Activated CD8-positive, alpha-beta memory T cell treated with anti-CD3 and anti-CD28 coated beads for 1 hour (primary cell): ENCODE measurements at places on chromosomes 7 and 10.
A peak's percentile ranks its signal among the peaks of the same experiment; 100 is the strongest.

DNA sequence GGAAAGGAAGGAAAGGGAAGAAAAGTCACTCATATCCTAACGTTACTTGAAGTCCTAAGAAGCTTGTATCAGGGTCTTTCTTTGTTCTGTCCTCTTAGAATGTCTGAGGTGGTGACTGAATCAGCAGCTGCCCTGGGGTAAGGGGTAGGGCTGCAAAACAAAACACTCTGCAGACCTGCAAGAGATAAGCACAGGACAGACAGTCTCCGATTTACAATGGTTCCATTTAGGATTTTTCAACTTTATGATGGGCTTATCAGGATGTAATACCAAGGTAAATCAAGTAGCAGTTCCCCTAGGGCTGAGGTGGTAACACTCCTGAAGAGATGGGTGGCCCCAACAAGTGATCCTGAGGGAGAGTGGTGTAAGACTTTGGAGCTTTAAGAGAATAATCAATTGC lies 16.5 kb downstream of the KDM7A start:
- no peak for DNase-seq

DNA sequence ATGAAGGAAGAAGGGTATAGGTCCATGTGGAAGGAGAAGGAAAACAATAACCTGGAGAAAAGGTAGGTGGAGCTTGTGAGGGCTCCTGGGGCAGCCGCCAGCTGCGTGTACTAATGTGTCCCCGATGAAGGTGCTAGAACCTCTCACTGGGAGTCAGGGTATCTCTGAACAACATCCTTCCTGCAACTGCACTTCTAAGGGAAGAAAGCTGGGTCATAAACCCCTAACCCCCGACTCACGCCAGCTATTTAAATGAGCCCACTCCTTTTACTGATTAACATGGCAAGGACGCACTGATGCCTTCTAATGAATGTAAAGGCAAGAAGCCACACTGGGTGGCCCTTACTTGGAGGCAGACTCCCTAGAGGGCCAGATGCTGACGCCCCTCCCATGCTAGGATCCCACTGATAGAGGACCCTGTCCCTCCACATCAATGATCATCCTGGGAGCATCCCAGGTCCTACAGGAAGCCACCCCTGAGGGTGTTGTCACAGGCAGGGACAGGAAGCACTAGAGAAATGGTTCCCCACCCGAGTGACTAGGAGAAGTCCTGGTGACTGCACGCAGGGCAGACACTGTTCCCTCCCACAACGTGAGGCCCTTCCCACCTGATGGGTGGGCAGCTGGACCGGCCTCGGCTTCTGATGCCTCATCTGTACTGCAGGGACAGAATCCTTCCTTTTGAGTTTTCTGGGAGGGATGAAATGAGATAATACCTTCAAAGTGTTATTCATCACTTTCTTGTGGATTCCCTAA lies 20.4 kb downstream of the JCAD start:
- no peak for DNase-seq

DNA sequence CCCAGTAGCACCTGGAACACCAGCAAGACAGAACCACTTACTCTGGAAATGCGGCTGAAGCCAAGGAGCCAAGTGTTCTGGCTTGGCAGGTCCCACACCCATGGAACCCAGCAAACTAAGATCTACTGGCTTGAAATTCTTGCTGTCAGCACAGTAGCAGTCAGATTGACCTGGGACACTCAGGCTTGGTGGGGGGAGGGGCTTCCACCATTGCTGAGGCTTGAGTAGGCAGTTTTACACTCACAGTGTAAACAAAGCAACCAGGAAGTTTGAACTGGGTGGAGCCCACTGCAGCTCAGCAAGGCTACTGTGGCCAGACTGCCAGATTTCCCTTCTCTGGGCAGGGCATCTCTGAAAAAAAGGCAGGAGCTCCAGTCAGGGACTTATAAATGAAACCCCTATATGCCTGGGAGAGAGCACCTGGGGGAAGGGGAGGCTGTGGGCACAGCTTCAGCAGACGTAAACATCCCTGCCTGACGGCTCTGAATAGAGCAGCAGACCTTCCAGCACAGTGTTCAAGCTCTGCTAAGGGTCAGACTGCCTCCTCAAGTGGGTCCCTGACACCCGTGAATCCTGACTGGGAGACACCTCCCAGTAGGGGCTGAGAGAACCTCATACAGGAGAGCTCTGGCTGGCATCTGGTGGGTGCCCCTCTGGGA lies 121.2 kb downstream of the MTERF1 start:
- no peak for DNase-seq

DNA sequence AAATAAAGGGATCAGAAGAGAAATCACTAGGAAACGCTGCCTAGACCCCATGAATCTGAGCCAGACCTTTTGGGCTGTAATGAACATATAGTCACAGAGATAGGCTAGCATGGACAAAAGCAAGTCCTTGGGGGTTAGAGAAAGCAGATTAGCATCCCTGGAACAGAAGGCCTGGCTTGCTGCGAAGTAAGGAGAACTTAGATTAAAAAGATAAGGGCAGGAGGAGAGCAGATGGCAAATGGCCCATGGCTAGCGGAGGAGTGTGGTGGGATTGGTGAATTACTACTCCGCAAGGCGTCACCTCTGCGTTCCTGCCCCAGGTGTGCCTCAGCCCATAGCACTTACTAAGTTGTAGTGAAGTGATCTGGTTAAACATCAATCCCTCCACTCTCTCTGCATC lies 92.3 kb upstream of the ZNF438 start:
- no peak for DNase-seq

DNA sequence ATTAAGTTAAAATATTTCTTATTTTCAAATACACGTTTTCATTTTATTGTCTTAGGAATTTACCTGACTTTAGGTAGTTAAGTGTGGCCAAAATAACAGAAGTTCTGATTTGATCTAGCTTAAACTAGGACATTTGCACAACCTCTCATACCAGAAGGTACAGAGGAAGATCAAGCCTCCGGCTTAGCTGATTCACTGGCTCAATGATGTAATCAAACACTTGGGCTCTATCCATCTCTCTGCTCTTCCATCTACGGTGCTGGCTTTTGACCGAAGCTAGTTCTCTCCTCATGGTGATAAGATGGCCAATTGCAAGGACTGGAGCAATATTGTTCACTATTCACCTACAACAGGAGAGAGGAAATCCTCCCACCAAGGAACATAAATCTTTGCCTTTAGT lies 12.2 kb upstream of the HYCC1 start:
- DNase-seq = no peak

DNA sequence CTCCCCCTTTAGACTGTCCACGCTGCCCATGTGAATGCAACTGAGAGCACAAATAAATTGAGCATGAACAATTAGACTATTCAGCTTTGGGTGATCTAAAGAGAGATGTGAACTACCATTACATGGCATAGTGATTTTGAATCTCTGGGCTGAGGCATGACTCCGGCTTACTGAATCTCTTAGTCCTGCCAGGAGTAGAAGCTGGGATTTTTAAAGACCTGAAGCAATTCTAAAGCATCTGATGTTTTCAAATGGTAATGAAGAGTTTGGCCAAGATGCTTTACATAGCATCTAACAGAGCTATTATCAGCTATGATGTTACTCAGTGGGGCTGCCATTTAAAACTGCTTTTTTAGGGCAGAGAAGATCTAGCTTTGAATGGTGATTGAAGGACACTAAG lies 1059.1 kb downstream of the SORCS3 start:
- no peak for DNase-seq

GRCh38 chr7:131235489-131236317 lies 92.0 kb upstream of the MKLN1 start:
- peak; percentile 55 for DNase-seq

GRCh38 chr10:49163741-49164140 lies 24.4 kb downstream of the TMEM273 start:
- no peak for DNase-seq
